ENCODE measurements at places on chromosomes 12 and 14.

DNA sequence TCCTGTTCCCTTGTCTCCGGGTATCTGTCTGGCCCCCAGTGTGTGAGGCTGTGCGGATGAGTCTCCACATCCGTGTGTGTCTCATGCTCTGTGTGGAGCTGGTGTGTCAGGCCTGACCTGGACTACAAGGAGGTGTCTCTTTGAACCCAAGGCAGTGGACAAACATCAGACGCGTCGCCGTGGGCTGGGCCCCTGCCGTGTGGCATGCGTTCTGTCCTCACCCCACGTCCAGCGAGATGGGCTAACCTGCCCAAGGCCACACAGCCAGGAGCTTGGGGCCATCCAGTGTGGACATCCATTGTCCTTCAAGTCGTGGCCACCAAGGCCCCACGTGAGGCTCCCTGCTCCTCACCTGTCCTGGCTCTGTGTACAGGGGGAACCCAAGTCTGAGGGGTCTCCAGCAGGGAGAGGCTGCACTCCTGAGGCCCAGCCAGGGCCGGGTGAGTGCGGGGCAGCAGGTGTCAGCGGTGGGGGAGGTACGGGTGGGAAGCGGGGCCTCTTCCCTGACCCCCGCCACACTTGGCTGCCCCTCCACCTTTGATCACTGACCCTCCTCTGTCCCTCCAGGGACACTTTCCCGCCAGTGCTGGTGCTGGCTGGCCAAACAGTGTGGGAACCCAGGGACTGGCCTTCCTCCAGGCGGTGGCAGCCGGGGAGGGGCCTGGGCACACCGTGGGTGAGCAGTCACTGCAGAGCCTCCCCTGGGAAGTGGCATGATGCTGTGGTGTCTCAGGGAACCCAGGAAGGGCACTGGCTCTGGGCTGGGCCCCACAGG is 48.5 kb downstream of the CYP46A1 start:
- no peak for DNase-seq

- no peak for DNase-seq
Observed at GRCh38 chr14:75823334-75823733, 158.5 kb downstream of the TGFB3 start.

GRCh38 chr14:38867561-38868150 is 235.4 kb downstream of the SEC23A start:
- DNase-seq: peak; percentile 58

DNA sequence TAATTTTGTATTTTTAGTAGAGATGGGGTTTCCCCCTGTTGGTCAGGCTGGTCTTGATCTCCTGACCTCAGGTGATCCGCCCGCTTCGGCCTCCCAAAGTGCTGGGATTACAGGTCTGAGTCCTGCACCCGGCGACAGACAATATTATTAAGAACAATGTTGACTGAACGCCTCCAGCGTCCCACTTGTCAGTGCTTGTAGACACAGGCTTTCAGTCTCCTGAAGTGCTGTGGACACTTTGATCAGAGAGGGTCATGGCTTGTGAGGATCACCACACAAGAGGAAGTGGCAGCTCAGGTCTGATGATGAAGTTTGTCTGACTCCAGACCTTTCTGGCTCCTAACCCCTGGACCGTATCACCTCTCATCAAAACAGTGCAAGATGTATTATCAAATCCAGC is 114.6 kb downstream of the CHST11 start:
- DNase-seq: no peak

DNA sequence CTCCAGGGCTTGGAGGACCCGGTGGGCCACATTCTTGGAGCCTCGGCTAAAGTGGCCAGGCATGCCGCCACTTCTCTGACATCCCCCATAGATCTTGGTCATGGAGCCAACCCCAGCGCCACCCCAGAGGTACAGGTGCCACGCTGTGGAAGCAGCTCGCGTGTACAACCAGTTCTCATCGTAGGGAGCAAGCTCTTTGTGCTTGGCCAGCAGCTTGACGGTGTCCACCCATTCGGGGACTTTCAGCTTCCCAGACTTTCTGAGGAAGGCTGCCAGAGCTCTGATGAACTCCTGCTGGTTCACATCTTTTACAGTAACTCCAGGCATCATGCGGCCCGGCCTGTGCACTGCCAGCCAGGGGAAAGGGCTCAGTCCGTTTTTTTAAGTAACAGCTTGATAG is 29.3 kb upstream of the EAPP start:
- no peak for DNase-seq

DNA sequence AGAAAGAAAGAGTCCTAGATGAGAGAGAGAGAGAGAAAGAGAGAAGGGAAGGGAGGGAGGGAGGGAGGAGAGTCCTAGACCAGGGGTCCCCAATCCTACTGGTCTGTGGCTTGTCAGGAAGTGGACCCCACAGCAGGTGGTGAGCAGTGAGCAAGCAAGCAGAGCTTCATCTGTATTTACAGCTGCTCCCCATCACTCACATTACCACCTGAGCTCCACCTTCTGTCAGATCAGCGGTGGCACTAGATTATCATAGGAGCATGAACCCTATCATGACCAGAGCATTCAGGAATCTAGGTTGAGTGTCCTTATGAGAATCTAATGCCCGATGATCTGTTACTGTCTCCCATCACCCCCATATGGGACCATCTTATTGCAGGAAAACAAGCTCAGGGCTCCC is 39.2 kb upstream of the AMN1 start:
- no peak for DNase-seq

DNA sequence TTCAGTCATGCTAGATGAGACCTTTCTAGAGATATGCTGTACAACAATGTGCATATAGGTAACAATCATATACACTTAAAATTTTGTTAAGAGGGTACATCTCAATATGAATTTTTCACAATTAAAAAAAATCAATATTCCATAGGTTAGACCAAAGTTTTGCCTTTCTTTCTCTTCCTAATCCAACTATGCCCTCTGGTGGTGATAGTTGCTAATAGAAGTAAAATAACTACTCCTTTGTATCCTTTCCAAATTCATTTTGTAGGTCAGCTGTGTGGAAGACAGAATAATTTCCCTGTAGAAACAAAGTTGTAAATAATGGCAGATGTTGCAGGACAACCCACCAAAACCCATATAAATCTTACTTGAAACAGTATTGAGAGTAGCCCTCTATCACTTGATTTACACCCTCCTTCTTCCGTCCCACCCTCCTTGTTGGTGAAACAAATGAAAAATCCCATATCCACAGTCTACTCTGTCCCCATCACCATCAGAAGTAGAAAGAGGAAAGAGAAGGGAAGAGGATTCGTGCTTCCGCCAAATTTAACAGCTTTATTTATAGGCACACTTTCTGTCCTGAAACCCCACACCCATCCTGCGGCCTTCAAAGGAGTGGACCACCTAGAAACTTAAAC is 34.2 kb upstream of the KICS2 start:
- DNase-seq: no peak

GRCh38 chr14:105489542-105490266 is 1.3 kb upstream of the TEDC1 start:
- peak; percentile 72 for DNase-seq

DNA sequence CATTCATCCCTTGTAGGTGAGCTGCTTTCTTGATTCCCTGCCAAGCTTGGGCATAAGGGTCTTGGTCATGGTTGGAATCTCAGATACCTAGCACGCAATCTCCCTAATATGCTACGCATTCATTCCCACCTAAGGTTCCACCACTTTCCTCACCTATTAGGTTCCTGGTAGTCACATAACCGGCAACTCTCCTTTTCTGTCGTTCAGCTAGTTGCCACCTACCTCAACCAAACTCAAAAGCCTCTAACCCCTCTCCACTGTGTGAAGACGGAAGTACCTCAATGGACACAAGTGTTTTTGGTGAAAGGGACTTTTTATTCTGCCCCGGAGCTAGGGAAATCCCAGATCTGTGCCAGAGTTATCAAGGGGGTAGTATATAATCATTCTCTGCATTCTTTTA is 1.3 kb upstream of the TBC1D15 start:
- no peak for DNase-seq

- DNase-seq: no peak
Observed at GRCh38 chr12:105256921-105257320, 20.9 kb upstream of the APPL2 start.

- DNase-seq: no peak
Observed at GRCh38 chr12:2323532-2324255, 270.9 kb downstream of the CACNA1C start.

GRCh38 chr14:104638190-104638589 is 33.6 kb upstream of the TMEM179 start:
- no peak for DNase-seq

GRCh38 chr12:11863988-11864387 is 206.8 kb upstream of the BCL2L14 start:
- DNase-seq: no peak

- DNase-seq: no peak
Observed at GRCh38 chr12:103652808-103653207, 65.7 kb downstream of the STAB2 start.

GRCh38 chr12:67263471-67263870 is 5.7 kb upstream of the CAND1 start:
- DNase-seq: no peak

- DNase-seq: no peak
Observed at GRCh38 chr12:108620236-108620879, 13.3 kb downstream of the SELPLG start.

GRCh38 chr12:93199831-93200236 is 177.9 kb upstream of the NUDT4 start:
- no peak for DNase-seq

DNA sequence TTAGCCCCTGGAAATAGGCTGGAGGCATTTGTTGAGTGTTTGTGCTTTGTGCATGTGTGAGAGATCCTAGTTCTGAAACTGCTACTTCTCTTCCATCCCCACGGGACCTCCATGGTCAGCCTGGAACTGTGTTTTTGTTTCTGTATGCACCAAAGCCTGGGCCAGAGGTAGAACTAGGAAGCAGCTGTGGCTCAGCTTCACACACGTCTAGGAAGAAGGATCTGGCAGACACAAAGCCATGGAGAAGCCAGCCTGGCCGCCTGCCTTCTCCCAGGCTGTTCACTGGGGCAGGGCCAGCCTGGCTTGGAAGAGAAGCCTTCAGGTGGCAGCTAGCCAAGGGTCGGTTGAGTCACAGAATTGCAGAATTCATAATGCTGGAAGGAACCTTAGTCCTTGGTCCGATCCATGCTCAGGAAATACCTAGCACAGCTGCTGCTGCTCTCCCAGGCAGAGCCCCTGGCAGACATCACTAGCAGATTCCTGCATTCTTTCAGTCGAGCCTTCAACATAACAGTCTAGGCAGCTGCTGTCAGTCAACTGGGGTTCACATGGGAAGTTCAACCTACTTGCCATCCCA is 27.0 kb downstream of the RIN3 start:
- DNase-seq: no peak

- no peak for DNase-seq
Observed at GRCh38 chr12:69204191-69204590, 35.2 kb upstream of the CPSF6 start.

- no peak for DNase-seq
Observed at GRCh38 chr14:101500681-101501080, 60.6 kb upstream of the DIO3 start.

DNA sequence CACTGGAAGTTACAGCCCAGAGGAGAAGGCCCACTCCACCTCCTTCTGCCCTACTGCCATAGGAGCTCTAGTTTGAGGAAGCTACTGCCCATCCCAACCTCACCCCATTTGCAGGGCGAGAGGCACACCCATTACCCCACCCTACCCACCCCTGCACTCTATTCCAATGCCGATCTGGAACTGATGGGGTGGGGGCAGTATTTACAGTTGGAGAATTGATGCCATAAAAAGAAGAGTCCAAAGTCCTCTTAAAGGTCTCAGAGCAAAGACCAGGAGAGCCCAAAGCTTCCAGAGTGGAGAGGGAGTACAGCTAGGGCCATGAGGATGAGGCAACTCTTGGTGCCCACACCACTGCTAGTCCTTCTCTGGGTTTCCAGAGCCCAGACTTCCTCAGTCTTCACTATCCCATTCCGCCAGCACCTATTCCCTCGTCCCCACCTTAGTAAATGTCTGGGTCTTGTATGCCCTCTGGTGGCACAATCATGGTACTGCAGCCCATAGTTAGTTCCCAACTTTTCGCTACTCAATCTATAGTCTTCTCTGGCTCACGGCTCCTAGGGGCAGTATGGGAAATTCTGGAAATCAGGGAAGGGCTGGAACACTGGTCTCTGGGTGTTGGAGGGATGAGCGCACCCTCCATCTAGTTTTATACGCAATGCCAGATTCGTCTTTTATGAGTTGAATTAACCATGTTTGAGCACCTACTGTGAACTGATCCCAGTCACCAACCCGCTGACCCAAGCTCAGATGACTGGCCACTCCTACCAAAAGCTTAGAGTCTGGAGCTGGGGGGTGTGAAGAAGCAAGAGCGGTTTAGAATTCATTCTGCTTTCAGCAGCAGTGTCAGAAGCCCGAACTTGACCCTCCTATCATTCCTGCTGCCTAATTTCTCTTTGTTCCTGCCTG is 6.9 kb upstream of the ADCY6 start:
- peak; percentile 46 for DNase-seq

GRCh38 chr12:80491166-80491565 is 47.1 kb downstream of the PTPRQ start:
- no peak for DNase-seq

- DNase-seq: no peak
Observed at GRCh38 chr12:56348776-56349175, 10.1 kb downstream of the IL23A start.

DNA sequence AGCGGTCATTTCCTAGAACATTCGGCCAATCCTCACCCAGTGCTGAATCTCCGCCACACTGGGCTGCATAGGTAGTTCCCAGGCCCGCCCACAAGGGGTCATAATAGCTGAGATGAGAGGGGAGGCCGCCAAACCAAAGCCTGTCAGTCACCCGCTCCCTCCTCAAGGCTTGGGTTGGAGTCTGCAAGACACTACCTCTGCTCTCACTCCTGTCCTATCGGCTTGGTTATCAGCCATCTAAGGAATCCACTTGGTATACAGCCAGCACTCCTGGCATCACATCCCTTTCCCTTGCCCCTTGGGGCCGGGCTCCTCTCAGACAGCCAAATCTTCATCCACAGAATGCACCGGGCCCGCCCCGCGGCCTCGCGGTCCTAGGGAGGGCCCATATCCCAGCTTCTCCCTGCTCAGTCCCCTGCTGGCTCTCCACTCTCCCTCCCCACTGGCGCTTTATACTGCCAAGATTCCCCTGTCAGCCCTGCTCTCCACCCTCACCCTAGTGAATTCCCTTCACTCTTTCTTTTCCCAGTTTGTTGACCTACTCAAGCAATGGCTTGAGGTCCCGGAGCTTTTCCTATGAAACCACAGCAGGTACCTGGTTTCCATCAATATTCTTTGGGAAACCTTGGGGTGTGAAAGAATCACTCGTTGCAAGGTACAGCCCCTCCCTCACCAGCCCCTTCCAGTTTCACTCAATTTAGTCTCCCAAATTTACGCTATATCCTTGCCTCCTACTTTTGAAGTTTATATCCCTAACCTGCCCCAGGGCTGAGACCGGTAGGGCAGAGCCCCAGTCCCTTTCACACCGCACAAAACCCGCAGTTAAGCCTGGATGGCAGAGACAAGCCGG is 1.4 kb downstream of the IFFO1 start:
- DNase-seq: peak; percentile 47

GRCh38 chr14:53847057-53847456 is 109.6 kb downstream of the BMP4 start:
- no peak for DNase-seq

GRCh38 chr12:49779581-49779980 is 38.2 kb downstream of the TMBIM6 start:
- DNase-seq: no peak

DNA sequence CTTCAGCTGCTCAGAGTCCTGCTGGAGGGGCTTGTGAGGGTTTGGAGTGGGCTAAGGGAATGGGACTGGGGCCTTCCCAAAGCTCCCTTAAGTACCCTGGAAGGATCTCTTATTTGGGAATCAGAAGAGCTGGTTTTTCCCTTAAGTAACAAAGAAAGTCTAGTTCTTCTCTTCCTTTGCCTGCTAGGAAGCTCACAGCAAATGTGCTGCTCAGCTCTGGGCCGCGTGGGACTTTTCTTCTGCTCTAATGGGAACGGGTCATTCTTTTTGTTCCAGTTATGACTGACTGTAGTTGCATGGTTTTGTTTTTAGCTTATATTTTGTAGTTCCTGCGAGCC is 6.0 kb downstream of the KIF26A start:
- DNase-seq: no peak
